ENCODE measurements at places on chromosomes 5 and 9.
A peak's percentile ranks its signal among the peaks of the same experiment; 100 is the strongest.

DNA sequence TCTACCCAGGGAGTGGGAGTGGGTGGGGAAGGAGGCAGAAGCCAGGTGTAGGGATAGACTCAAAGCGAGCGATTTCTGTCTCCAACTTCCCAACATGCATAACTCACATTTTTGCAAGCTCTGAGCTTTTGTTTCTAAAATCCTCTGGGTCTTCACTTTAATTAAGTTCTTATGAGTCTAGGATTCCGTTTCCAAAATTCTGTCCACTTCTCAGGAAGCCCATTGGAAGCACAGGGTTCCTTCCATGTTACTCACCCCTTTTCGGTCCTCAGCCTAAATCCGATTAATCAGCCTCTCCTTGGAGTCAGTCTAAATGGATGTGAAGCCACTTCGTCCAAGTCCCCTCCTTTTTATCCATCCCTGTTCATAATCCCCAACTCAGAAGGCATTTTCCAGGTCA is 1.4 kb downstream of the GPX3 start:
- DNase-seq, result no peak

GRCh38 chr9:96219026-96219899 is 82.7 kb downstream of the HSD17B3 start:
- DNase-seq, result peak; percentile 40

DNA sequence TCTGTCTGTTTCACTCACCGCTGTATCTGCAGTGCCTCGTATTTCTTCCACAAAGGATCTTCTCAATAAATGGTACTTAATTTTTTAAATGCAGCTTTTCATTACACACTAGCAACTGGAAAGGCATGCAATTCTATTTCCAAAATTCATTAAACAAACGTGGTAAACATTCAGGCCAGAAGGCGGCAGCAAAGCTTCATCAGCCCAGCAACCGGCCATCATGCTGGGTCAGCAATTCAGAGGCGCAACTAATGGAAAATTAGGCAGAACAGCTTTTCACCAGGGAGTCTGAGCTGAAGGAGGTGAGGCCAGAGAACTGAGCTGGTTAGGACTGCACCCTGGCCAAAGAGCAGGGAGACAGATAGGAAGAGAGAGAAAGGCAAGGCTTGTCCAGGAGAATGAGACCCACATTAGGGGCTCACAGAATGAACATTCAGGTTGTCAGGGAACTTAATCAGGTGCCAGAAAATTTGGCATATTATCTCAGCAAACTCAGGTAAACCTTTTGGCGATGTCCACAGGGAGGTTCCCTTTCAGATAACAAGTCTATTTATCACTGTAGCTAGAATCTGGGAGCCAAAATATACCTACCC is 17.7 kb upstream of the RNF180 start:
- DNase-seq, result no peak

DNA sequence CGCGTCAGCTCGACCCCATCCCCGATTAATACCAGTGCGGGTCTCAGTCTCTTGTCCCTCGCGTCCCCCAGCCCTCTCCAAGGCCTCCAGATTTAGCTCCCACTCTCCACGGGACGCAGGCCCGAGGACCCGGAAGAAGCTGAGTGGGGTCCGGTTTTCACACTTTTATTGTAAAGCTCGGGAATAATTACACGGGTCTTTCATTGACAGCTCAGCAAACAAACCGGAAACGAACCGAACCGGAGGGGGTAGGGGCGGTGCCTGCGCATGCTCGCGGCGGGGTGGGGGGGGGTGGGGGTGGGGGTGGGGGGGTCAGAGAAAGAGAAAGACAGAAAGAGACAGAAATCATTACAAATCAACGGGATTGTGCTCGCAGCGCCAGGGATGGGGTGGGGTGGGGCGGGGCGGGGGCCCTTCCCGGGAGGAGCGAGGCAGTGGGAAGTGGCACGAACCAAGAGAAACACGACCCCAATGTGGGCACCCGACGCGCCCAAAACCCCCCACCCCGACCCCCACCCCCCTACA is 27.9 kb downstream of the PCDH1 start:
- DNase-seq, result no peak

- no peak for DNase-seq
Observed at GRCh38 chr5:40224421-40224820, 455.3 kb upstream of the PTGER4 start.

DNA sequence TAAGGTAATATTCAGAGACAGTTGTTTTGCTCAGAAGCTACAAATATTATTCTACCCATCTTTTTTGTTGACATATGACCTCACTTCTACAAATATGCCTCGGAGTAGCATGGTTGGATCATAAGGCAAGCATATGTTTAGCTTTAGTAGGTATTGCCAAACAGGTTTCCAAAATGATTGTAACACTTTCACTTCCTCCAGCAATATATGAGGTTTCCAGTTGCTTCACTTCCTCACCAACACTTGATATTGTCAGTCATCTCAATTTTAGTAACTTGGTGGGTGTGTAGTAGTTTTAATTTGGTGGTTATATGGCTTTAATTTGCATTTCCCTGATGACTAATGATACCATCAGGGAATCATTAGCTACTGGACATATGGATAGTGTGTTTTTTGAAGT is 46.7 kb downstream of the TNFSF8 start:
- DNase-seq, result no peak

- DNase-seq, result no peak
Observed at GRCh38 chr5:55973296-55973695, 21.5 kb downstream of the IL6ST start.

- DNase-seq, result no peak
Observed at GRCh38 chr5:591746-592145, 20.4 kb upstream of the CEP72 start.

- no peak for DNase-seq
Observed at GRCh38 chr9:11874414-11874813, 818.8 kb upstream of the TYRP1 start.

GRCh38 chr5:132510076-132510475 is 19.5 kb upstream of the IRF1 start:
- DNase-seq, result no peak

DNA sequence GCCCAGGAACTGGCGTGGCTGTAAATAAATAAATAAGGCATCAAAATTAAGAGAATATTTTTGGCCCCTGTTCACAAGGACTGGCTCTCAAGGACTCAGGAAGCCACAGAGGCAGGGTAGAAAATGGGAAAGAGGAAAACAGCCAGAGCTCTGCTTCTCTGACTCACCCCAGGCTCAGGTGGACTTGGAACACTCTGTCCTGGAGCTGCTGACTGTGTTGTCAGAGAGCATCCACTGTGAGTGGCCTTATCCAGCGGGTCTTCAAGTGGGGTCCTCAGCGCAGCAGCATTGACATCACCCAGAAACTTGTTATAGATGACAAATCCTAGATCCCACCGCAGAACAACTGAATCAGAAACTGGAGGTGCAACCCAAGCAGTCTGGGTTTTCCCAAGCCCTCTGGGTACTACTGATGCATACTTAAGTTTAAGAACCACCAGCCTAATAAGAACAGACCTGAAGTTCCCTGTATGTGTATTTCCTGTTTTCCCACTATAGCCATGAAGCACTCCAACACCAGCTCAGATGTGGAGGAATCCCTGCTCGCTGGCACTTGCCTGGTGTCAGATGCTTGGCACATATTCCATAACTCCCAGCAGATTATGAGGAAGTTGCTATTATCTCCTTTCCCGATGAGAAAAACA is 20.5 kb downstream of the ADRA1B start:
- no peak for DNase-seq

DNA sequence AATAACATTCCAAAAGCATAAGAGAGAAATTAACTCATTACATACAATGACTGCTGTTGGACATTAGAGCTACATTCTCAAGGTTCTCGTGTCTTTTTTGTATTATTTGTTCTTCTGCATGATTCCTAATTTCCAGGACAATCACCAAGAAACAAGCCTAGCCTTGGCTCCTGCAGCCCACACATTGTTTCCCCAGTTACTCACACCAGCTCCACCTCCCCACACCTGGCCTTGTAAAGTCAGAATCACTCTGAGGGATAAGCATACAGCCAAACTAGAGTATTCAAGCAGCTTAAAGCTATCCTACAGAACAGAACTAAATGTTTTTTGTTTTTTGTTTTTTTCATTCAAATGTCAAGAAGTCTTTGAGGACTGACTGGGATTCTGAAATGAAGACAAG is 189.2 kb downstream of the HINT1 start:
- no peak for DNase-seq

DNA sequence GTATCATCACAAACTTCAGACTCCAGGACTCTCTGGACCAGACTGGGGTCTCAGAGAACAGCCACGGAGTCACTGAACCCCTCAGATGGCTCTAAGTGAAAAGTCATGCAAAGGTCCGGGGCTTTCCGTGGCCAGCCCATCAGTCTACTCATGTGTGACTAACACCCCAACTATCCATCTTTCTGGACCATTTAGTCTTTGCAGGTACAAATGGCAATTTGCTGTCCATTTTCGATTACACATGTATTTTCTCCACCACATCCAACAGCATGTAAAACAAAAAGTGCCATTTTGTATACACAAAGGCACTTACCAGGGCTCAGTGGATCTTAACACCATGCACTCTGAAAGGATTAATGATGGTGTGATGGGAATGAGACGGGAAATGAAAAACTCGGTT is 387.7 kb downstream of the BNC2 start:
- DNase-seq, result no peak

- DNase-seq, result no peak
Observed at GRCh38 chr5:6868575-6869215, 155.5 kb downstream of the TENT4A start.

DNA sequence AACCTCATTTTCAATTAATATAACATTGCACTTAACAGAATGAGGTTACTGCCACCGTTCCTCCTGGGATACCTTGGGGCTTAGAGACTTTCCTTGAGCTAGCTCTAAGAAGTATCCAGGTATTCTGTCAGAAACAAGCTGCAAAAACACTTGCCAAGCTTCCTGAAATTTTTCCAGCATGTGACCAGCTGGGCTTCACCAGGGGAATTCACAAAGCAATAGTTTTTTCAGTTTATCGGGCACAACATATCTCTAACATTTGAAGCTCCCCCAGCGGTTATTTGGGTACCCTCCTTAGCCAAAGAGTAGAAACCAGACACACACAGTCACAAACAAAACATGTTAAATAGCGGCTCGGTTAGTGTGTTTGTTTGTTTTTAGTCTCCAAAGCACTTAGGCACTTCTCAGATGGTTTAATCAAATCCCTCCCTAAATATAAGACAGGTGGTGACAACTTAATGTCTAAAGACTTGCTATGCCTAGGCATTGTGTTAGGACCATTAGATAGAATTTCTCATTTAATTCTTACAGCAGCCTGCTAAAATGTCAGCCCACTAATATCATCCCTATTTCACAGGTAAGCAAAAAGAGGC is 278.2 kb downstream of the GLIS3 start:
- DNase-seq, result no peak

DNA sequence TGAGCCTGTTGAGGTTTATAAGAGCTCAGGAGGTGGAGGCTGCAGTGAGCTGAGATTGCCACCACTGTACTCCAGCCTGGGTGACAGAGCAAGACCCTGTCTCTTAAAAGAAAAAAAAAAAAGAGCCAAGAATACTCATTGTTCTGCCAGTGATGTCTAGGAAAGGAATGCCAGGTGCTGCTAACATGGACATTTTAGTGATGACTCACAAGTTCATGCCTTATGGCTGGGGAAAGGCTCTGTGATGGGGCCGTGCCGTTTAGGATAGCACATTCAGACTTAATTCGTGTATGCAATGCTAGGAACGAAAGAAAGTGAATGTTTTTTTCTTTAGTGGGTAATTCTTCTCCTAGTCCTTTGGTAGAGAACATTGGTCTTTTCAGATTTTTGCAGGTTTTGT is 134.2 kb downstream of the ARHGAP26 start:
- DNase-seq, result no peak

DNA sequence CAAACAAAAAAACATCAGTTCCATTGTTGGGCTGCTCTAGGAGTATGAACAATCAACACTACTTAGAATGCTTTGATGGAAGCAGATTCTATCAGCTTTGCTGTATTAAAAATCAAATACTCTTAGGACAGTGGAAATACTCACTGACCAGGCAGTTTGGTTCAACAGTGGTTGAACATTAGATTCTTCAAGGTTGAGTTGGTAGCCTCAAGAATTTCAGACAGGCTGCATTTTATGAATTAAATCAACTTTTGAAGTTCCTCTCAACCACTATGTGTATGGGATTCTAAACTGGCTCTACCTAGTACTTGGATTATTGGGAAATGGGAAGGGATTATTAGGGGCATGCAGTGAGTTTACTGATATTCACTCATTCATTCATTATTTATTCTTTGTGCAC is 35.0 kb downstream of the ACTBL2 start:
- DNase-seq, result no peak

DNA sequence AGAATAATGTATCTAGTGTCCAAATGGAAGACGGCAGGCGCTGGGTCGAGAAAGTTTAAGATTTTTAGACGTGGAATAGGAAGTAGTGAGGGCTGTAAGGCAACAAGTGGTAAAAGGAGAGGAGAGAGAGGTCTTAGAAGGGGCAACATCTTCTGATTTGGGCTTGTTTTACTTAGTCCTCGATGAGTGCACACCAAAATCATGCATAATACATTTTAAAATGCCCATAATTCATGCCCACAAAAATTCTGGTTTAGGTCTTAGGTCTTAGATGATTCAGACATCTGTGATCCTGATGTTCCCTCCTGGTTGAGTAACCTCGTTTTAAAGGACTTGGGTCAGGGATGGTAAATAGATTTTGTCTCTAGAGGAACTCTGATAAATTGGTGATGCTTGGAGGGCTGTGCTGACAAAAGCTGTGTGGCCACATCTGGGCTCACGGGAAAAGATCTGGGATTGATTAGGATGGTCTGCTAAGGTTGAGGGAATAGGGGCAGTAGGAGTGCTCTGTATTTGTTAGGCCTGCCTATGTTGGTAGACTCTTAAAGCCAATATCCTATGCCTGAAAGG is 476.3 kb downstream of the CCDC171 start:
- no peak for DNase-seq

- DNase-seq, result no peak
Observed at GRCh38 chr9:135060461-135061116, 26.9 kb upstream of the OLFM1 start.

Measured in NCI-H524 treated with DMSO at 0.1 percent for 48 hours (cell line).